ENCODE measurements at places on chromosomes 2 and 18.

DNA sequence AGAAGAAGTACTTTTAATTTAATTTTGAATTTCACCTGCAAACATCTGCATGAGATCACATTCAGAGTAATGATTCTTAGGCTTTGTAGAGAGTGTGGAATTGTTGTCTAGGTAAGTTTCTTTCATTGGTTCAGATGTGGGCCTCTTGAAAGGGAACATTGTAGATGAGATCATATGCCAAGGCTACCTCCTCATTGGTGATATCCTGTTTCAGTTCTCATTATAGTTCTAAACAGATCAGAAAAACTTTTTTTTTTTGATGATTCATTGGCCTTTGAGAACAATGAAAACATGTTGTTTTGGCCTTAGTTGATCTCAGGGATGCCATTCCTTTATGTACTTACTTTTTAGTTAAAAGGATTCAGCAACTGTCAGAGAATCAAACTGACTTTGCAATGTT lies 44.5 kb downstream of the EML6 start:
- no peak for DNase-seq

- DNase-seq: no peak
Measured at GRCh38 chr2:186962085-186962747, 113.2 kb upstream of the ZSWIM2 start.

GRCh38 chr2:424306-425171 lies 136.6 kb upstream of the ALKAL2 start:
- no peak for DNase-seq

- DNase-seq: no peak
Measured at GRCh38 chr2:85662899-85663593, 5.0 kb downstream of the SFTPB start.

GRCh38 chr2:136116151-136116812 lies 1.7 kb downstream of the CXCR4 start:
- DNase-seq: peak; percentile 68

GRCh38 chr2:15253835-15254286 lies 307.3 kb downstream of the NBAS start:
- no peak for DNase-seq

DNA sequence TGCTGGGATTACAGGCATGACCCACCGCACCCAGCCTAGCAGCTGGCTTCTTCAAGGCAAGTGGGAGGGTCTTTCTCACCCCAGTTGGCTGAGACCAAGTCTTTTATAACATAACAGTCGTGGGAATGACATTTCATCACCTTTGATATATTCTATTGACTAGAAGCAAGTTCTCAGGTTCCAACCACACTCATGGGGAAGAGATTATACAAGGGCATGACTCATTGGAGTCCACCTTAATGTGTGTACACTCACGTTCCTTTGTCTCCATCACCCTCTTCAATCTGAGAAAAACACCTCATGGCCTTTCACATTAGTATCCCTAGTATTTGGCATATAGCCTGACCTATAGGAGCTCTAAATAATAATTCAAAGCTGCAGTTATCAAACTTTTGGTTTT lies 2.8 kb upstream of the BBS5 start:
- no peak for DNase-seq

GRCh38 chr2:149037851-149038250 lies 648 bp upstream of the LYPD6B start:
- no peak for DNase-seq

- no peak for DNase-seq
Measured at GRCh38 chr2:94990956-94991355, 34.6 kb upstream of the MAL start.

DNA sequence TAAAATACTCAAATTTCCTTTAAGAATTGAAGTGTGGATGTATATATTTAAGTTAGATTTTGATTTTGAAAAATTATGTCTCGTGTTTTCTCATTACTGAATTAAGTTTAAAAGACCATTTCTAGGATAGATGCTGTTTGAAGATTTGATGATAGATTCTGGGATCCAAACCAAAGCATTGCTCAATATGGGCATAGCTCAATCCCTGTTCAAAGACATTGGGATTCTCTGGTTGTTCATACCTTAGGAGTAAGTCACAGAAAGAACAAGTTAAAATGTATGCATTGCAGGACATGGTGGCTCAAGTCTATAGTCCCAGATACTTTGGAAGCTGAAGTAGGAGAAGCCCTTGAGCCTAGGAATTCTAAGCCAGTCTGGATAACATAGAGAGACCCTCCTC lies 622.3 kb downstream of the ADCYAP1 start:
- DNase-seq: no peak

DNA sequence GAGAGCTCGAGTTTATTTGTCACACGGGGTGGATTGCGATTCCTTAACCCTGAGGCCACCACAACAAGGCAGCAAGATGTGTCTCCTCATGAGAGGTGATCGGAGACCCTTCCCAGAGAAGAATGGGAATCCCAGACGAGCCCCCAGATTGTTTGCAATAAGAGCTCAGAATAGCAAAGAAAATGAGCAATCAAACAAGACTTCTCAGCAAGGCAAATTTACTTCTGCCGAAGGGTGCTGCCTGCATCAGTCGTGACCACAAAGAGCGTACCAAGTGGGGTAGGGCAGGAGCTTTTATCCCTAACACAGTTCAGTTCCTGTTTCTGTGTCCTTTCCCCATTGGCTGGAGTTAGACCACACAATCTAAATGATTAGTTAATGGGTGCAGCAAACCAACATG lies 237.5 kb upstream of the SYT4 start:
- no peak for DNase-seq

DNA sequence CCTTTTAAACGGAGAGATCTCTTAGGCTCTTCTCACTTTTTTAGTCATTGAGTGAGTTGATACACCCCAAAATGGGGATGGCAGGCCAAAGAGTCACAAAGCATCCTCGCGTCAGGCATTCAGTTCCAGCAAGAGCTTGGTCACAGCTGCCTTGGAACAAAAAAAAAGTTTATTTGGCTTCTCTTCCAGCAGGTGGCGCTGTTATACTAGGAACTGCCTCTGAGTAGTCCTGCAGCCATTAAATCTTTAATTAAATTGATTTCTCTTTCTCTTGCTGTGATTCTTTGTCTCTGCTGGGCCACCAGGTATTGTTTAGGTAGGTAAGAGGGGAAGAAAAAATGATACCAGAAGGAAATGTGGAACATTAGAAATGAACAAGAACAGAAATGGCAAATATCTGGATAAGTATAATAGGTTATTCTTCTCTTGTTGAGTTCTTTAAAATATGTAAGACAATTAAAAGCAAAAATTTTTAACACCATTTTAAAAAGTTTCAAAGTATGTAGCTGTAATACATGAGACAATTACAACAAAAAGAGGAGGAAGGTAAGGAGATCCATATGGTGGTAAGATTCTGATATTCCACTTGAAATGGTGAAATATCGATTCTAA lies 175.1 kb downstream of the GALNT1 start:
- DNase-seq: peak; percentile 46
